Thoracic aorta endothelial cell (primary cell): ENCODE measurements at places on chromosomes 4 and X. TPM values are rescaled to one million over a fixed set of nuclear protein-coding genes. Genes with fewer than 3 reads are reported as not detected.

ADGRG4 gene
- total RNA-seq: under 0.01 TPM in 1 of 2 replicates, not detected in the other

SASH3 gene
- total RNA-seq: not detected in 2 replicates

HMX1 gene
- total RNA-seq: not detected in 2 replicates

SYN1 gene
- total RNA-seq: not detected in 2 replicates

ANXA10 gene
- total RNA-seq: not detected in 2 replicates

MAGEH1 gene
- total RNA-seq: 28.3 and 30.1 TPM in 2 replicates

MAGEA9B gene
- not detected in 2 replicates for total RNA-seq

FGF5 gene
- 0.86 and 1.6 TPM in 2 replicates for total RNA-seq

FRMPD4 gene
- total RNA-seq: under 0.01 TPM in 1 of 2 replicates, not detected in the other

PNMA5 gene
- total RNA-seq: not detected in 2 replicates

PNMA6F gene
- total RNA-seq: not detected in 2 replicates

CDKN2AIP gene
- 15.6 and 18.6 TPM in 2 replicates for total RNA-seq

NPNT gene
- under 0.01 TPM in 1 of 2 replicates, not detected in the other for total RNA-seq

LYAR gene
- 38.6 and 39.6 TPM in 2 replicates for total RNA-seq

ZNF330 gene
- total RNA-seq: 31.1 and 33.7 TPM in 2 replicates

SPATA18 gene
- 10.3 and 14.6 TPM in 2 replicates for total RNA-seq

REELD1 gene
- total RNA-seq: 0.07 TPM in 1 of 2 replicates, not detected in the other

FGFBP2 gene
- not detected in 2 replicates for total RNA-seq

CLTRN gene
- not detected in 2 replicates for total RNA-seq

MTTP gene
- total RNA-seq: 0.07 TPM in 1 of 2 replicates, not detected in the other

HPSE gene
- 16.2 and 21.4 TPM in 2 replicates for total RNA-seq

COL4A5 gene
- total RNA-seq: 9.3 and 19.1 TPM in 2 replicates

CT45A2 gene
- not detected in 2 replicates for total RNA-seq

GC gene
- not detected in 2 replicates for total RNA-seq
